ENCODE measurements at places on chromosomes 5 and 9. TPM values are rescaled to one million over a fixed set of nuclear protein-coding genes. Genes with fewer than 3 reads are reported as not detected.

The ZNF618 gene
- total RNA-seq: 6.7 TPM

The FGF1 gene
- total RNA-seq: 0.09 TPM

The PRDM9 gene
- total RNA-seq: not detected

The FOXD4L5 gene
- total RNA-seq: 0.09 TPM

The F2R gene
- 75.3 TPM for total RNA-seq
